ENCODE measurements at places on chromosomes 6 and 20. TPM values are rescaled to one million over a fixed set of nuclear protein-coding genes. Genes with fewer than 3 reads are reported as not detected.

DNA sequence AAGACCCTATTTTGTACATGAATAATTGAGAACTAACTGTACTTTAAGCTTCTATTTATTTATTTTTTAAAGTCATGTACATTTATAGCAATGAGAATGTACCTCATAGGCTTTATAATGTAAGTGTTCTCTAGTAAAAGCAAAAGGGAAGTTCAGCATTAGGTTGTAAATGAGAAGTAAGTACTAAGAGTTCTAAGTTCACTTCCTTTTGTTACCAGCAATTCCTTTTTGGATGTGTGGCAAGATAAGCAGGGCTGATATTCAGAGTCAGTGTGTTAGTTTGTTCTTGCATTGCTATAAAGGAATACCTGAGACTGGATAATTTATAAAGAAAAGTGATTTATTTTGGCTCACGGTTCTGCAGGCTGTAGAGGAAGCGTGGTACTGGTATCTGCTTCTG lies 54.0 kb upstream of the CCN2 start:
- no peak overlapping the region for H3K27ac ChIP-seq
- no peak overlapping the region for H3K4me3 ChIP-seq
- H3K27me3 ChIP-seq: no peaks in the 10 kb centered on the region

DEF6 gene
- 213 TPM for total RNA-seq

PTGIS gene
- total RNA-seq: 0.39 TPM

IYD gene
- total RNA-seq: not detected

DNA sequence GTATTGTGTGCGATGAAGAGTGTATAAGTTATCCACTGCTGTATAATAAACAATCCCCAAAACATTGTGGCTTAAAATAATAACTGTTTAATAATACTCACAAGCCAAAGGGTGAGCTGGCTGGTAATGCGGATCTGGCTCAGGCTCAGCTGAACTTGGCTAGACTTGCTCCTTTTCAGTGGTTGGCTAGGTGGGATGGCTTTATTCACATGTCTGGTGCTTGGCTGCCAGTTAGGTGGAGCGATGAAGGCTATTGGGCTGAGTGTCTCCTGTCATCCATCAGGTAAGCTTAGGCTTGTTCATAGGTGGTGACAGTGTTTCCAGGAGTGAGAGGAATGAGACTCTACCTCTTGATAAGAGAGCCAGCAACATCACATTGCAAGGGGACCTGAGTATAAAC lies 135.0 kb upstream of the ASCC3 start:
- no peak overlapping the region for H3K27ac ChIP-seq
- no peak for DNase-seq
- H3K4me1 ChIP-seq: peaks cover 1% of the 10 kb centered on the region
- H3K27me3 ChIP-seq: no peaks in the 10 kb centered on the region
- H3K36me3 ChIP-seq: no peaks in the 10 kb centered on the region

DNA sequence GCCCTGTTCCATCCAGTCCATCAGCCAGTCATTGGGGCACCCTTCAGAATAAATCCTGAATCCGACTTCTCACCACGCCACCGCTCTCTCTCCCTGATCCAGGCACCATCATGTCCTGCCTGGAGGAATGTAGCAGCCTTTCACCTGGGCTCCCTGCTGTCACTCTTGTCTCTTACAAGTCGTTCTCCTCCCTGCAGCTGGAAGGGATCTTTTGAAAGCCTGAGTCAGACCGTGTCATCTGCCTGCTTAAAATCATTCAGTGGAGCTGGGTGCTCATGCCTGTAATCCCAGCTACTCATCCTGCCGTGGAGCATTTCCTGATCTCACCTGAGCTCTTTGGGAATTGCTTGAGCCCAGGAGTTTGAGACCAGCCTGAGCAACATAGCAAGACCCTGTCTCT lies 19.2 kb upstream of the KCNG1 start:
- no peak for DNase-seq
- no peaks in the 10 kb centered on the region for H3K4me1 ChIP-seq
- H3K27ac ChIP-seq: no peak overlapping the region
- H3K4me3 ChIP-seq: no peak overlapping the region
- H3K36me3 ChIP-seq: no peaks in the 10 kb centered on the region
- H3K27me3 ChIP-seq: peaks cover 3% of the 10 kb centered on the region

DNA sequence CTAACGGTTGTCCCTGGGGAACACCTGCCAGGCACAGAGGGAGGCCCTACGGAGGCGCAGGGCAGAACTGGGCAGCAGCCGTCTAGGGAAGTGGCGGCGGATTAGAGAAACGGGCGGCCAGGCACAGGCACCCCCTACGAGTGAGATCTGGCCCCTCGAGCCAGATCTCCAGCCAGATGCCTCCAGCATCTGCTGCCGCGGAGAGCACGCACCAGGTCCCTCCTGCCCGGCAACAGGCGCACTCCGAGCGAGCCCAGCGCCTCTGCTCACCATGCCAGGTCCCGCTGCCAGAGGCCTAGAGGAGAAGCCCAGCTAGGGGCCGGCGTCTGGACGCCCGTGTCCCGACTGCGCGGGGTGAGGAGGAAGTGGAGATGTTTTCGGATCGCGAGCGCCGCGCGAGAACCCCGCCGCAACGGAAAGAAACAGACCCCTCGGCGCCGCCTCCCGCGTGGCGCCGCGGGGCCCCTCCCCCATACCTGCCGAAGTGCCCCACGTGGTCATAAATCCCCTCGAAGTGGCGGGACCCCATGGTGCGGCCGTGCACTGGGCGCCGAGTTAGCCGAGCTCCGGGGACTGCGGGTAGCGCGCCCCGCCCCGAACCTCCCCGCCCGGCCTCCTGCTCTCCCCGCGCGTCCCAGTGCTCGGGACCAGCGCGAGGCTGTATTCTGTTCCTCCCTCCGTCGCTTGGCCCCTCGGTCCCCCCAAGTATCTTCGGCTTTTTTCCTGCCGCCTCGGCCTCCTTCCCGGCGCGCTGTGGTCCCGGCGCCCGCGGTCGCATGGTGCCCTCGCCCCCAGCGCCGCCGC lies at the start of gene SLC22A16:
SLC22A16 (minus strand) TSS at position 568 of the 804 bp plus-strand sequence; CDS start at position 529, 39 bp downstream.
- peaks cover 1% of the 10 kb centered on the region for H3K36me3 ChIP-seq
- peaks cover 46% of the 10 kb centered on the region for H3K27me3 ChIP-seq
- peaks cover 10% of the 10 kb centered on the region for H3K4me1 ChIP-seq
- no peak for DNase-seq
- no peak within 1 kb of the TSS for H3K27ac ChIP-seq
- H3K4me3 ChIP-seq: peak within 1 kb of the TSS; percentile 69

DNA sequence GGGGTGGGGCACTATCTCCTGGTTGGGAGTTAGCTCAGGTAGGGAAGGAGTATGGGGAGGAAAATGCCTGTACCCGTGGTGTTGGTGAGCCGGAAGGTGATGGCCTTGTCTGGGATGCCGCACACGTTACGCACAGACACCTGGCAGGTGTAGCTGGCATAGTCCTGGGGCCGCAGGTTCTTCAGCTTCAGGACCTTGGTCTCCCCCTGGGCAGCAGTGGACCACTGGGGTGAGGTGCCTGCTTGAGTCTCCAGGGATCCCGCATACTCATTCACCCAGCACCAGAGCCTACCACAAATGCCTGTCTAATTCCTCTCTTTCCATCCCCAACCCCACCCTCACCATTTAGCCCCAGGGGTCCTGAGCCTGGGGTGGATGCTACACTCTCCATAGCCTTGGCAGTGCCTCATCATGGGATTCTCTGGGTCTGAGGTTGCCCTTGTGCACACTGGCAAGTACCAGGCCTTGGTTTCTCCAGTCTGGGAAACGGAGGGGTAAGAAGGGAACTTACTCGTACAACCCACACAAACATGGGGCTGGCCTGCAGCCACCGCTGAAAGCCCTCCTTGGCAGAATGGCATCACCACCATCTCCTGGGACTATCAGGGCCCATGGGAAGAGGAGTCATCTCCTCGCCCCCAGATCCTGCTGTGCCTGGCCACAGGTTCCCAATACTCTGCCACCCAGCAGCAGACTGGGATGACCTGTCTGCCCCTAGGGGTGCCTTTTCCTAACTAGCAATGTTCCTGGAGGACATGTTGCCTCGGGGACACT lies 42.8 kb downstream of the MDGA1 start:
- H3K4me3 ChIP-seq: no peak overlapping the region
- peaks cover 3% of the 10 kb centered on the region for H3K4me1 ChIP-seq
- H3K36me3 ChIP-seq: peaks cover 10% of the 10 kb centered on the region

DNA sequence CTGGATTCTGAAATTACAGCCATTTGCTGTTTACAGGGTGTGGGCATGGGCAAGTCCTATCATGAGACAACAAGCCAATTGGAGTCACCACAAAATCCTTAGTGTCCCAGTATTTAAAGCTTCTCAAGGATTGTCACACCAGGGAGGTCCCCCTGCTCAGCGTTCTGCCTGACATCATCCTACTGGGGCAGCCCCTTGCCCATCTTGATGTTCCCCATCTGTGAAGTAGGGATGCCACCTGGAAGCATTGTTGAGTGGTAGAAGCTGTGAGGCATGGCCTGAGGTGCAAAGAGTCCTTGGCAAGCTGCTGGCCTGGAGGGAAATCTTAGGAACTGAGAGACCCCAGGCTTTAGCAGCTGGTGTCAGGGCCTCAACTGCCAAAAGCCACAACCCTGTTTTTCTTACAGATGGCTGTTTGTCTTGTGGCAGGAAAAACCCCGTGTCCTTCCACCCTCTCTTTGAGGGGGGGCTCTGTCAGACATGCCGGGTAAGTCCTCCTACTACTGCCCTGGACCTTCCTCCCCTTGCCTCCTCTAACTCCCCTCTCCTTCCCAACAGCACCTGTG lies 23.3 kb upstream of the MAPRE1 start:
- no peak overlapping the region for H3K4me3 ChIP-seq
- H3K36me3 ChIP-seq: peaks cover 13% of the 10 kb centered on the region
- peak overlapping the region; percentile 66 for H3K27ac ChIP-seq
- DNase-seq: no peak
- peaks cover 26% of the 10 kb centered on the region for H3K4me1 ChIP-seq
